Thoracic aorta endothelial cell (primary cell): ENCODE measurements at places on chromosomes 5 and 9. TPM values are rescaled to one million over a fixed set of nuclear protein-coding genes. Genes with fewer than 3 reads are reported as not detected.

OR13C4 gene
- total RNA-seq: not detected in 2 replicates

KIF20A gene
- 63.7 and 116 TPM in 2 replicates for total RNA-seq

C5orf52 gene
- total RNA-seq: not detected in 2 replicates

SPINK7 gene
- not detected in 2 replicates for total RNA-seq

PDZD2 gene
- total RNA-seq: 1.7 and 4.0 TPM in 2 replicates

TUSC1 gene
- total RNA-seq: 9.4 and 10.1 TPM in 2 replicates

NTMT1 gene
- total RNA-seq: 19.8 and 29.6 TPM in 2 replicates

DOLK gene
- total RNA-seq: 20.5 and 25.9 TPM in 2 replicates

TMEM215 gene
- not detected in 2 replicates for total RNA-seq

TDRD7 gene
- 17.1 and 18.2 TPM in 2 replicates for total RNA-seq
